ENCODE measurements at places on chromosomes 3 and 15.
A peak's percentile ranks its signal among the peaks of the same experiment; 100 is the strongest.

DNA sequence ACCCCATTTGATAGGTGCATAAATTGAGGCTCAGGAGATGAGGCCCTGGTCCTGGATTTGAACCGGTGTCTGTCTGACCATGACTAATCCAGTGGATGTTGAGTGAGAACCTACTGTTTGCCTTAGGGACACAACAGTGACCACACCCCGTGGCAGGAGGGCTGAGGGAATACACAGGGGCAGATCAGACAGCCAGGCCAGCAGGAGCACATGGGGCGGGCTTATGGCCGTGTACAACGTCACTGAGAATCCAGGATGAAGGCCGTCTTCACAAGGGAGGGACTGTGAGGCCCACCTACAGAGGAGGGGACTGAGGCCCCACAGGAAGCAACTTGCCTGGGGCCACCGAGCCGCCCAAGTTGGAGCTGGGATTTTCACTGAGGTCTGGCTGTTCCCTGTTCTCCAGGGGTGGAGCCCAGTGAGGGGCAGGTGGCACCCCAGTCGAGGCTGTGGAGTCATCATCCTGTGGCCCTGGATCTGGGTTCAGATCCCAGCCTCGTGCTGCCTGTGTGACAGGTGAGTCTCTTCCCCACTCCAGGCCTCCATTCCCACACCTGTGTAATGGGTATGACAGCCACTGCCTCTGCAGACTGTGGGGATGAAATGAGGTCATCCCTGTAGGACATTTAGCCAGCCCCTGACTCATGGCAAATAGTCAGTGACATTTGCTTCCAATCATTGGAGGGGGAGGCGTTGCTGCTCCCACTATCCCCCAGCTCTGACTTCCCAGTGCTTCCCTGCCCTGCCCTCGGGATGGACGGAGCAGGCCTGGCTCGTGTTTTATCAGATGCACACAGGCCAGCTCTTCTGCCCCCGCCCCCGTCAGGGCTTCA is 6.3 kb upstream of the PLXND1 start:
- no peak for DNase-seq

- no peak for DNase-seq
Observed at GRCh38 chr3:46348823-46349482, 5.0 kb upstream of the CCR2 start.

- DNase-seq, result no peak
Observed at GRCh38 chr3:144265542-144266100, 294.0 kb downstream of the DIPK2A start.

DNA sequence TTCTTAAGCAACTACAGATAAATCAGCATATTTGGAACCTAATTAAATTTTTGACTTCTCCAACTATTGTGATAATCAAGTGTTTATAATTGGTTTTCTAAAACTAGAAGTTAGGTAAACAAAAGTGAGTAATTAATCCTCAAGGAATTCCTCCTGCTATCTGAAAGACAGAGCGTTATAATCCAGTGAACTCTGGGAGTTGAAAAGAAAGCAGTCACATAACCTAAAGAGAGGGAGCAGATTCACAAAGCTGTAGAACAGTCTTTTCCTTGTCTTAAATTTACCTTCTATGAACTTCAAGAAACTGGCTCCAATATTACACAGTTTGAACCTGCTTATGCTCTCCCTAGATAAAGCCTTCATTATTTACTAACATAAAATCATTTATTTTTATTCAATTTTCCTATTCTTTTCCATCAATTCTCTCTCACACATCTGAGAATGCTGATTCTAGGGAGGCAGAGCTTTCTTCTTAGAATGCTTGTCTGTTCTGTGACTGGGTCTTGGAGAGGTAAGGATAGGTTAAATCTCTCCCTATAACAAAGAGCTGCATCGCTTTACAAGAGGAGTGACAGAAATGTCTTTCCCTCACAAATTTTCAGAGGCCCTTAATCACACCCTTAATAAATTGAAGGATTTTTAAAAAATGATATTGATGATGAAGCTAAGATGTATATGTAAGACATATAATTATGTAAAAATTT is 132.8 kb downstream of the TUSC7 start:
- DNase-seq, result no peak

- no peak for DNase-seq
Observed at GRCh38 chr15:78052001-78052401, 25.5 kb downstream of the TBC1D2B start.

DNA sequence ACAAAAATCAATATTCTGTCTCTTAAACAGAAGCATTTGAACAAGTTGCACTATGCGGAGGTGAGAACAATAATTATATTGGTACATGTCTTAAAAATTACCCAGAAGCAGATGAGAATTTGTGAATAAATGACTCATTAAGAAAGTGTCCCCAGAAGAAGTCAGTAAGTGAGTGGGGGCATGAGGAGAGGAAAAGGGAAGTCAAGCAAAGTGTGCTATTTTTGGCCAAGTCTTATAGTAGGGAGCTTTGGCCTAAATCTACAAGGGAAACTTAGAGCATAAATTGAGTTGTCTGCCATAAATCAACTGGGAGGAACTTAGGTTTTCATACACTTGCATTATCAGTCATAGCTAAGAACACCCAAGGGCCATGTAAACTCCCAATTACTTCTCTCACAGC is 86.9 kb upstream of the SATB1 start:
- no peak for DNase-seq

DNA sequence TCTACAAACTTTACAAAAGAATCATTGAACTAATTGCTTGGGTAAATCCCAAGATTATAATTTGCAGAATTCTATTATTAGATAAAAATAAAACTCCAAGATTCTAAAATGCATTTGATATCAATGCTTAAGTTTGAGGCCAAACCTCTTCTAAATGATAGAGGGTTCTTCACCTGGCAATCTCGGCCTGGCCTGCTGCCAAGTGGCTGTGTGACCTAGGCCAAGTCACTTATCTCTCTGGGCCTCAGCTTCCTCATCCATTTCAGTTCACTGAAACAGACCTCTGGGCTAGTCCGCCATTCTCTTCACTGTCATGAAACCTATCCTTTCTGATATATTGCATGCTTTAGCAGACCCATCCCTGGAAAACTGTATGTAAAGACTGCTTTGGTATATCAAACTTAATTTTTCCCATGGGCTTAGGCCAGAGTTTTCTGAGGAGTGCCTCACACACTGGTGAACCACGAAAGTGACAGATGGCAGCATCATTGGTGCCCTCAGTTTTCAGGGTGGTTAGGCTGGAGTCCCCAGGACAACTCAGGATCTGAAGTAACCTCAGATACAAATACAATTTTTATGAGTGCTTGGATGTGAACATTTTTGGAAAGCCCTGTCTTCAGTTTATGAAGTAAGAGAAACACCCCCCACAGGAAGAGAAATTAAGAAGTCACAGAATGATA is 21.8 kb downstream of the NUDT16 start:
- no peak for DNase-seq

DNA sequence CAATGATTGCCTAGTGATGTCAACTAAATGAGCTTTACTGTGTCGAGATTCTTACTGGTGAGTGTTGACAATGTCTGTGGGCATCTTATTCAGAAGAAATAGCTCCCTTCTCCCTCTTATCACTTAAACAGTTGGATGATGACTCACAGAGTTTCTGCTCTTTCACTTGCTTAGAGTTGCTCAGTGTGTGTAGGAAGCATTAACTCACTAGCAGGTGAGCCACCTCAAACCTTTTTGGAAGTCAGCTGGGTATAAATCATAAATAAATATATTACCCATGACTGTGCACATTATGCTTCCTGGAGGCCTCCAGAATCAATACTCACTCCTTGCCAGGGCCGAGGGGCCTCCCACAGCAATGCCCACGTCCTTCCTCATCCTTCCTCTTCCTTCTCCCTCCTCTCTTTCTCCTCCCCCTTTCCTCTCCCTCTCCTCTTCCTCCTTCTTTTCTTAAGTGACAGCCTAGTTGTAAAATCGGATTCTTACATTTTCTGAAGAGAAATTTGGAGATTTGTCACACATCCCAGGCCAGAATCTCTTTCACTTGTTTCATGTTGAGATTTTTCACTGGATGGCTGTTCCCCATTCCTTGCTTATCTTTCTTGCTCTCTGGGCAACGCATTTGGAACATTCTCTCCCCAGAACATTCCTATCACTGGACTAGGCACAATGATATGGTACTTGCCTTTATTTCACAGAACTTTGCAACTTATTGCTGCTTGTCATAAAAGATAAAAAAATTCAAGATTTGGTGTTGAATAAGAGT is 17.5 kb downstream of the SHC4 start:
- DNase-seq, result peak; percentile 52

GRCh38 chr15:85545185-85545584 is 164.8 kb downstream of the AKAP13 start:
- DNase-seq, result no peak

- DNase-seq, result no peak
Observed at GRCh38 chr3:135325726-135326235, 530.7 kb downstream of the EPHB1 start.

DNA sequence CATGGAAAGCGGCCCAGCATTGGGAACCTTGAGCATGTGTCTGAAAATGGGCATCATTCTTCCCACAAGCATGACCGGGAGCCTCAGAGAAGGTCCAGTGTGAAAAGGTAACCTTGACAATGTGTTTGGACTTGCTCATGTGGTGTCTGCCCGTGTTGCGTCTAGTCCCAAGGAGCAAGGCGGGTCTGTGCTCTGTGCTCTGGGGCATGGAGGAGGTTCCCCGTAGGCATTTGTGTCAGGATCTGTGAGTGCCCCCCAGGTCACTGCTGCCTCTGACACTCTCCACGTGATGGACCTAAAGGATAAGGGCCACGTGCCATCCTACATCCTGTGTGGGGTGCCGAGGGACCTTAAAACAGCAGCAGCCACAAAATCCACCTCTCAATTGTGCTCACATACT is 44.9 kb downstream of the CHDH start:
- DNase-seq, result no peak

DNA sequence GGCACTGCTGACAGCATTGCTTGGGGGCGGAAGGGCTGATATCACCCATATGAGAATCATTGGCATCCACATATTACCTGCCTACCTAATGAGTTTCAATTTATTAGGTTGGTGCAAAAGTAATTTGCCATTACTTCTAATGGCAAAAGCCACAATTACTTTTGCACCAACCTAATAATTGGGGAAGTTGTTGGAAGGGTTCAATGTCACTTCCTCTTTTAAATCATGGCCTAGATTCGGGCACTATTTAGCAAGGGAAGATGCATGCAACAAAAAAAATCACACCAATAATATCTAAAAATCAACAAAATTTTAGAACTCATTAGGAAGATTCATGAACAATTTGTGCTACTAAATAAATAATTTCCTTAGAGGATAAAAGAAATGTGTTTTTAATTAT is 56.0 kb upstream of the AGTR1 start:
- DNase-seq, result no peak

DNA sequence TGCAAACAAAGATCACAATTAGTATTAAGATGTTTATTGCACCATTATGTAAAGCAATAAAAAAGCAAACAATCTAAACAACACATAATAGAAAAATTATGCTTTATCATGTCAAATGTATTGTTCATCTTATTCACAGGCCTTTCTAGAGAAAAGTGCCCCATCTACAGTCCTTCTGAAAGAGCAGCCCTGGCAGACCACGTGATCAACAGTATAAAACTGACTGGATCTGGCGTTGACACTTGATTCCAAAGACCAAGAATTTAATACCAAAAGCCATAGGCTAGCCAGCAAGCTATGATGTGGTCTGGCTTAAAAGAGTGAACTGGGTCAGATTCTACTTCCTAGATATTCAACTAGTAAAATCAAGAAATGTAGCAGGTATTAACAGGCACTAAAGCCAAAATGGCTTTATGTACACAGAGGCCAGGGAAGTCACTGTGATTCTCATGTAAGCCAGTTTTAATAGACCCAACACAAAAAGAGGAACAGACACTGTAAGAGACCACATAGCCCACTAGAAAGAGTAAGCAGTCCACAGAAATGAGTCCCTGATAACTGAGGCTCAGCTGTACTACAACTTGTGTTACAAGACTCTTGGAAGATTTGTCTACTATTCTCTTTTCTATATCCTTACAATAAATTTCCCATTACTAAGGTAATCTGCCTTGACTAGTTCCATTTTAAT is 32.5 kb downstream of the DMXL2 start:
- no peak for DNase-seq

- no peak for DNase-seq
Observed at GRCh38 chr3:76199382-76199781, 414.0 kb upstream of the ZNF717 start.
